ENCODE measurements at places on chromosomes 6 and 20.
A peak's percentile ranks its signal among the peaks of the same experiment; 100 is the strongest.

DNA sequence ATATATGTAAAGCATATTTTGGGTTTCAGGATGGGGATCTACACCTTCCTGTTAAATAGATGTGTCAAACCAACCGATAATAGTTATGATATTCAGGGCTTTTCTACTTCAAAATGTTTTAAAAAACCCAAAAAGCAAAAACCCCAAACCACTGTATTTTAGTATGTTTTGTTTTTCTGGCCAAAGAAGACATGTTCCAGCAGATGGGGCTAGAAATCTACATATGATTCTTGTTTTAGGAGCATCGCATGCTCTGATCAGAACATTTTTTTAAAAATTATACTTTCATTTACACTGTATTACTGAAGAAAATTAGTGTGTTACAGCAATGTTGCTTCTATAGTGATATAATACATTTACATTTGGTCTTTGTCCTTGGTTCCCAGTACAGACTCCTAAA is 11.0 kb downstream of the RMND1 start:
- peak; percentile 47 for DNase-seq

- peak; percentile 70 for DNase-seq
Observed at GRCh38 chr6:15026832-15027231, 219.0 kb upstream of the JARID2 start.

- no peak for DNase-seq
Observed at GRCh38 chr20:56360908-56361205, 2.1 kb downstream of the FAM210B start.

DNA sequence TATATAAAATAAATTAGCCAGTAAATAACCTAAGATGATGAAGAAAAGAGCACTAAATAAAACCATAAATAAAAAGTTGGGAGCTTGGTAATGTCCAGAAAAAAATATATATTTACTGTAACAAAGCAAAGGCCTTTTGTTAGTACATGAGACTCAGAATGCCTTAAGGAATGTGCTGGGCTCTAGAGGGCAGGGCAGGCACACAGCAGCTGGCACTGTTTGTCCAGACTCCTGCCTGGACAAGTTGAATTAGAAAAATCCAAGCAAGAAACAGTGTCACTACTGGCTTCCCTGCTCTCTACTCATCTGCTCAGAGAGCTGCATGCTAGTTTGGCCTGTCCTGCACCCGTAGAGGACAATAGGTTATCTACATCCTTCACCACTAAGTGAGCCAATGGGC is 8.8 kb downstream of the DEFB129 start:
- DNase-seq = peak; percentile 24

DNA sequence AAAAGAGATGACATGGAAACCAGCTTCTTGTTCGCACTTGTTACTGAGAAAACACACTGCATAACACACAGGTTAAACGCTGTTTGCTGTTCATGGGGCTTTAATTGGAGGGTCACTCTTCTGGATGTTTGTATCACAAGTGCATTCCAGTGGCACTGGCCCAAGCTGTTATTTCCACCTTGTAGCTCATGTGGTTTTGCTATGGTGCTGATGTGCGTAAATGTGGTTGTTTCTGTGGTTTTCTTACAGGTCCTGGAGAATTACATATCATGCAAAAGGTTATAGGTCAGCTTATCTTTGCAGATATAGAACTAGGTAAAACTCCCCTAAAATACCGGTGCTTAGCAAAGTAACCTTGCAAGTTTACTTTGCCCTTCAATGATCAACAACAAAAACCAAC is 89.3 kb upstream of the AHI1 start:
- no peak for DNase-seq

DNA sequence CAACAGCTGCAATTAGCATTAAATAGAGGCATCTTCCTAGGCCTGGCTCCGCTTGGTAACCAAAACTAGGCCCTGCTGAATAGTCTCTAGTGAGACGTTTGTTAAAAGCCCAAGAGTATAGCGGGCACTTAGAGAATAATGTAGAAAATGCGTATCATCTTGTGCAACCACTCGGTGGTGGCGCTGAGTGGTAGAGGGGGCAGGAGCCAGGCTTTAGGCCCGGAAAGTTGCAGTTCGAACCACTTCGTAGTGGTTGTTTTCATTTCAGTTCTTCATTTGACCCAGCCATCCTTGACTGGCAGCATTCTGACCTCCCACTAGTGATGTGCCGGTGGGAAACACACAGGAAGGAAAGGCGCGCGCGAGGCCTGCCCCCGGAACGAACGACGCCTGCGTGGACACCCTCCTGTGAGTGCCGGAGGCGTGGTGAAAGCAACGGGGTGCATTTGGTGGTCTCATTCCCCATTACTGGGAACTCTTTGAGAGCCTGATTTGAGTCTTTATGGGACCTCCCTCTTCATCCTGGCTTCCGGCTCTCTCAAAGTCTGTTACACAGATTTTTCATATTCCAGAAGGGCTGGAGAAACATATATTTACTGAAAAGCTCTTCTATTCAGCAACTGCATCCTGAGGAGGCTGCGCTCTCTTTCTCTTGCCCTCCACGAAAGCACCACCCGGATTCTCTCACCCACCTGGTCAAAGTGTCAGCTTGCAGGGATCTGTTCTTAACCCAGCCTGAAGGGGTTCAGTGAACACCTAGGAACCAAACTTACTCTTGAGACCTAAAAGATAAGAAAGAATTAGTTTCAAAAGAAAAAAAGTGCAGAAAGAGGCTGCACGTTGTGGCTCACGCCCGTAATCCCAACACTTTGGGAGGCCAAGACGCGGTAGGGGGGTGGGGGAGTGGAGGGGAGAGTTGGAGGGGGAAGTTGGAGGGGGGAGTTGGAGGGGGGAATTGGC is 18.2 kb downstream of the GPX5 start:
- no peak for DNase-seq

DNA sequence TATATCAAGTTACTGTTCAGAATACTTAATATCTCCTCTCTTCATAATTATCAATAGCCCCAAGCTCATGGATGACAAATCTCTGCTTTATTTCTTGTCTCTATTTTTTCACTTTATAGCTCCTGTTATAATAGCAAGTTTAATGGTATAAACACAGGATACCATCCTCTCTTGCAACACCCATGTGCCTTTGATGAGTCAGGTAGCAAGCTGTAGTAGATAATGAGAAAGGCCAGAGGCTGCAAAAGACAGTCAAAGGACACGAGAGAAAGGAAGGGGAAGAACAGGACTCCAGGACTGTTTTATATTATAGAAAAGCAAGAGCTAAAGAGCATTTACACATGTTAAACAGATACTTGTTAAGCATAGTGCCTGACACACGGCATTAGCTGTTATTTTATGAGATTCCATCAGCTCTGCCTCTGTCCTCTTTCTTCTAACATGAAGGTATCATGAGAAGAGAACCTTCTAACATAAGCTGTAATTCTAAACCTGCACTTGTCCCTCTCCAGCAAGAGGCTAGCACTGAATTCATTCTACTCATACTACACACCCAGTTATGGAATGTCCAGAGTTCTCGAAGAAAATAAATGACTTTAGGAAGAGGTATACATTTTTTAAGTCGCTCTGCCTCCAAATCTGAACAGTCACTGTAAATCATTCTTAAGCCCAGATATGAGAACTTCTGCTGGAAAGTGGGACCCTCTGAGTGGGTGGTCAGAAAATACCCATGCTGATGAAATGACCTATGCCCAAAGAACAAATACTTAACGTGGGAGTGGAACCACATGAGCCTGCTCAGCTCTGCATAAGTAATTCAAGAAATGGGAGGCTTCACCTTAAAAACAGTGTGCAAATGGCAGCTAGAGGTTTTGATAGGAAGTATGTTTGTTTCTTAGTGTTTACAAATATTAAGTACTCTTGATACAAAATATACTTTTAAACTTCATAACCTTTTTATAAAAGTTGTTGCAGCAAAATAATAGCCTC is 45.0 kb downstream of the NT5E start:
- no peak for DNase-seq

DNA sequence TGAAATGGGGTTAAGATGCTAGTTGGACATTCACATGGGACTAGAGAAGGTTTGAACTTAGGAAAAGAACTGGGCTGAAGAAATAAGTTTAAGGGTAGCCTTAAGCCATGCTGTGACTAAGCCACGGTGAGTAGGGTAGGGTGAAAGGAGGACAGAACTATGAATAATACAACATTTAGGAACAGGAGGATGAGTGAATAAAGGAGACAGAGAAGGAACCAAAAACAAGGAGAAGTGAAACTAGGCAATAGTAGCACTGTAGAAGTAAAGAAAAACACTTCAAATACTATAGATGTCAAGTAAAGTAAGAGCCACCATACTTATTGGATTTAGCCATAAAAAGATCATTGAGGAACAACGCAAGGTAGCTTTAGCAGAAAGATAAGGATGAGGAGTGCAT is 111.2 kb downstream of the KCNQ5 start:
- no peak for DNase-seq

DNA sequence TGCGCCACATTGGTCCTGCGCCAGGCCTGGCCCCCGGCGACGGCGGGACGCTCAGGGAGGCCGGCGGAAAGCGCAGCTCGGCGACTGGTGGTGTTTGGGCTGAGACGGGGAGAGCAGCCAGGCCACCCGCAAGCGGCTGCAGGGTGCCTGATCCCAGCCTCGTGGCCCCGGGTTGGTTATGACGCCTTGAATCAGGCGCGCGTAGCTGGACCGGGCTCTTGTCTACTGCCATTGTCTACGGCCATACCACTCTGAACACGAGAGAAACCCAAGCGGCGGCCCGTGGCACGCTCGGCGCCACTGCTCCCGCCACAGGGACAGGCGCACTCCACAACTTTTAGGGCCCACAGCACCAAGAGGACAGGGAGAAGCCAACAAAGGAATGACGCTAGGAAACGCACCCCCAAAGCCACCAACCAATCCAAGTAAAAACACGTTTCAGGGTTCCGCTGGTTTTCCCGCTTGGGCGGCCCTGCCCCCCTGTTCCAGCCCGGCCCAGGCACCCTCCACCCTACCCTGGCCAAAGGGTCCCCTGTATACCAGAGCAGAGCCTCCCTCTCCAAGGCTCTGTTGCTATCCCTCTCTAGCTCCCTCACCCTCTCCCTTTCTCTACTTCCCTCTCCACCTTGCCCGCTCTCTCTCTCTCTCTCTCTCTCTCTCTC is 1849.3 kb upstream of the DEFB115 start:
- DNase-seq = no peak

DNA sequence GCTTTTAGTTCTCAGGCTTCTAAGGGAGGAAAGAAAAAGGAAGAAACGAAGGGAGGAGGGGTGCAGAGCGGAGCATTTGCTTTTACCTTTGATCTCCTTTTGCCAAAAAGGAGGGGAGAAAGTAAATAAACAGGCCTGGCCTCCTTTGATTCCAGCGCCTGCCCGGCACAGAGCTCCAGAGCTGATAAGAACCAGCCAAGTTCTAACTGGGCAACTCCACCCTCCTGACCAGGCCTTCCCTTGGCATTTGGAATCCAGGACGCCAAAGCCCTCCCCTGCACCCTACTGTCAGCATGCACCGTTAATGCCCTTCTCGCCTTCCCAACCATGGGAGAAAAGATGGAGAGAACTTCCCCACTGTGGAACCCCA is 120.8 kb upstream of the PTPN1 start:
- DNase-seq = no peak

DNA sequence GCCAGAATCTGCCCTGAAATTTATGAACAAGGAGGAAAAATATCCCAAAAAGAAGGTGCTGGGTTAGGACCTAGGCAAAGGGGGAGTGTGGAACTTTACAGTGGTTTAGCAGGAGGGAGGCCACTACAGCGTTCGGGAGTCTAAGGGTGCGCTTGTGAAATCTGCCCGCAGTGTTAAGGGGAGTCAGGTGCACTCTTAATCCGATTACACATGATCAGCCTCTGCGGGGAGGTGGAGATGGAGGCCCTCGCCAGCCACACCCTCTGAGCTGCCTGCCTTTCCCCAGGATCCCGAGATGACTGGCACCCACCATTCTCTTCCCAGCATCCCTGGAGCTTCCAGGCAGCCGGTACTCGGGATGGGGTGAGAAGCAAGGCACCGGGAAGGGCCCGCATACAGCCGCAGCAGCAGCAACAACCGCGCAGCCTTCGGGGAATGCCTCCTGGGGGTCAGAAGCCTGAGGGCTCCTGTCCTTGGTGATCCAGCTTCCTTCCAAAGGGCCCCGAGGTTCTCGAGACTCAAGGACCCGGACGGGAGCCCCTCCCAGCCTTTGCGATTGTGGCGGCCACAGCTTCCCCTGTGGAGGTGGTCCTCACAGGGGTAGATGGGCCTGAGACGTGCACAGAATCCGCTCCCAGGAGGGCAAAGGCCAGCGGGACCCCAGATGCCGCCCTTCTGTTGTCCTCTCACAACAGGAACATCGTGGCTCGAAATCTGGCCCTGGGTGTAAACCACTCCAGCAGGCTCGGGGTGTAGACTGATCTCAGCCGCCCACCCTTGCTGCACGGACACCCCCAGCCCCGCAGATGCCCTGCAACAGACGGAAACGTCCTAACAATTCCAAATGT is 57.3 kb upstream of the CST7 start:
- DNase-seq = no peak

GRCh38 chr20:53935344-53936084 is 134.9 kb downstream of the BCAS1 start:
- no peak for DNase-seq

DNA sequence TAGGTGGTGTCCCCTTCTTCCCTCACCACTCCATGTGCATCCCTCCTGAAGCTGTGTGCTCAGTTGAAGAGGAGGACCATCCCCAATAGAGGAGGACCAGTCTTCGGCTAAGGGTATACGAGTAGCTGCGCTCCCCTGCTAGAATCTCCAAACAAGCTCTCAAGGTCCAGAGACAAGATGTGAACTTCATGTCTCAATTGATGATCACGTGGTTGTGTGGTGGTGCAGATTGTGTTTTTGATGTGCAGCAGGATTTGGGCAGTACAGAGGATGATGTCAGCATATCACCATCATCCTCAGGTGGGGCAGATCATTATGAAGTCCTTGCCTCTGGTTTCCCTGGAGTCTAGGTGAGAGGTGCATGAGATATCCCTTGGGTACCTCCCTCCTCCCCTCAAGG is 20.0 kb upstream of the DDR1 start:
- DNase-seq = no peak

DNA sequence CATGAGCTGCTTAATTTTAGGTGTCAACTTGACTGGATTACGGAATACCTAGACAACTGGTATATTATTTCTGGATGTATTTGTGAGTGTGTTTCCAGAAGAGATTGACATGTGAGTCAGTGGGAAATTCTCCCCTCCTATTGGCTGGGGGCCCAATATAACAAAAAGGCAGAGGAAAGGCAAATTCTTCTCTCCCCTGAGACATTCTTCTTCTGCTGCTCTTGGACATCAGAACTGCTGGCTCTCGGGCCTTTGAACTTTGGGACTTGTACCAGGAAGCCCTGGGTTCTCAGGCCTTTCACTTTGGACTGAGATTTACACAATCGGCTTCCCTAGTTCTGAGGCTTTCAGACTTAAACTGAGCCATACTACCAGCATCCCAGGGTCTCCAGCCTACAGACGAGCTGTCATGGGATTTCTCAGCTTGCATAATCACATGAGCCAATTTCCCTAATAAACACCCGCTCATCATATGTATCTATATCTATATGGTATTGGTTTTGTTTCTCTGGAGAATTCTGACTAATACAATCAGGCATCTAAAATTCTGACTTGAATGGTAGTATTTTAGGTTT is 7.6 kb upstream of the BTN3A3 start:
- DNase-seq = peak; percentile 18

GRCh38 chr6:66628917-66629316 is 921.9 kb upstream of the EYS start:
- no peak for DNase-seq

GRCh38 chr6:80143419-80143937 is 37.0 kb downstream of the BCKDHB start:
- peak; percentile 93 for DNase-seq

GRCh38 chr6:44920952-44921491 is 407.1 kb upstream of the RUNX2 start:
- no peak for DNase-seq

GRCh38 chr6:149451376-149452036 is 33.3 kb downstream of the ZC3H12D start:
- no peak for DNase-seq

GRCh38 chr6:6458172-6458571 is 130.3 kb upstream of the LY86 start:
- no peak for DNase-seq

Data from fibroblast of gingiva (primary cell).